ENCODE measurements at places on chromosomes 1 and 21. TPM values are rescaled to one million over a fixed set of nuclear protein-coding genes. Genes with fewer than 3 reads are reported as not detected.

The KRTAP13-2 gene
- total RNA-seq = not detected

The FLG gene
- total RNA-seq = under 0.01 TPM

The KLF17 gene
- total RNA-seq = 0.09 TPM

The TNFRSF9 gene
- total RNA-seq = 0.14 TPM

The OR2T2 gene
- total RNA-seq = not detected

The SMYD3 gene
- total RNA-seq = 46.4 TPM

The SH2D2A gene
- total RNA-seq = not detected

The MROH7 gene
- total RNA-seq = 0.92 TPM

The FCRL4 gene
- not detected for total RNA-seq

The GSTM5 gene
- 8.5 TPM for total RNA-seq

The SH2D5 gene
- total RNA-seq = 2.4 TPM

The LORICRIN gene
- not detected for total RNA-seq
